ENCODE measurements at places on chromosomes 5 and 9.

DNA sequence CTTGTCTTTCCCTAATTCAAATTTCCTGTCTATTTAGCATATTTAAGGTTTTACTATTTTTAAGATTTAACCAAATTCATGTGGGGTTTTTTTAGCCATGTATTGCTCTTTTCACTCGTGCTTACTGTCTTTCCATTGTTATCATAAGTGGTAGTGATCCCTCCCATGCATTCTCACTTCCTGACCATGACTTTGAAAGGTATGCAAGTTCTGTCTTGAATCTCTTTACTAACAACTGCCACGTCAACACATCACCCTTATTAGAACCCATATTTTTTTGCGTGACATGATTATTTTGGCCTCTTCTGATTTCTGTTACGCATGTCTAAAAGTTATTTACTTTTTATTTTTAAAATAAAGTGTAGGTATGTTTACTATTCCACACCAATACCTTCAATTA is 94.7 kb upstream of the CDH6 start:
- no peak for DNase-seq

GRCh38 chr5:7960142-7960541 is 91.2 kb downstream of the MTRR start:
- no peak for DNase-seq

- no peak for DNase-seq
These were observed 254.9 kb upstream of the SMC2 start for GRCh38 chr9:103839197-103839596.

DNA sequence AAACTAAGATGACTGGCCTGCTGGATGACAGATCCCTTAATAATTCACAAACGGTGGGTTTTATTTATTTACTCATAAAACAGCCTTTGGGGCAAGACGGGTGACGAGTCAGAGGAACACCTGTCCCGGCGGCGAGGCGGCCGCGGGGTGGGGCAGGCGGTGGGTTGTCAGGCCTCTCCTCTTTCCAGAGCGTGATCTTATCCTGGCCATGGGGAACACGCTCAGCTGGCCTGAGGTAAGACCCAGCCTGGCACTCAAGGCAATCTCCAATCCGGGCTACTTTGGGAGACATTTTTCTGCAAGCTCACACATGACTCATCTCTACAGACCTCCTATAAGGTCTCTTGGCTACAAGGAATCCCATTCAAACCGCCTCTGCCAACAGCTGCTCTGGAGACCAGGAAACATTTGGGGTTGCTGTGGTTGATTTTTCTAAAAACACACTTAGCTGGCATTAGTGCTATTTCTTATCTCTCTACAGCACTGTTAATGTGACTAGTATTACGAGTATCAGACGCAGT is 6.3 kb downstream of the RAPGEF1 start:
- DNase-seq, result no peak

GRCh38 chr9:127633216-127633862 is 21.3 kb downstream of the STXBP1 start:
- no peak for DNase-seq
